ENCODE measurements at places on chromosomes 3 and 15.
A peak's percentile ranks its signal among the peaks of the same experiment; 100 is the strongest.

DNA sequence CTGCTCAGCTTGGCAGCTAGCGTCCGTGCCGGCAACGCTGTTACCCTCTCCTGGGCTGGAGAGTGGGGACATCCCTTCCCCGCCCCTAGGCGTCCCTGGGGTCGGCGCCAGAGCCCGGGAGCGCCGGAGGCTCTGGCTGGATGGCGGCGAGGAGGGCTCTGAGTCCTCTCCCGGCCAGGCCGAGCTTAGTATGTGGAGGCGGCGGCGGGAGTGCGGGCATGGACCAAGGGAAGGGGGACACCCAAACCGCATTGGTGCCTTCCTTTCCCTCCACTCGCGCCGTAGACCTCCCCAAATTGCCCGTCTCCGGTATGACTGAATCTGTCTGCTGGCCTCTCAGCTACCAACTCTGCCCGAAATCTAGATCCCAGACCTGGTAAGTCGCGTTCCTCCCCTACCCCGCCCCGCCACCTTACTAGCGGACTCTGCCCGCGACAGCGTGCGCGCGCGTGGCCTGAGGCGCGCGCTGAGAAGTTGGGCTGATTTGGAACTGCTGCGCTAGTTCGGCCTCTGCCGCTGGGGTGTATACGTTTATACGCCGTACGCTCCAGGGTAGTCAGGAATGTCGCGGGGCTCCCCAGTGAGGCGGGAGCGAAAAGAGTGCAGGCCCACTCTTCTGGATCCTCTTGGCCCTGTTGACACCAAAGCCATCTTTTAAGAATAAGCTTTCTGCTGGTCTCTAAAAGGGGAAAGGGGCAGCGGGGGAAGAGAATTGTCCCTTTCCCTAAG is 12.2 kb downstream of the ZIC1 start:
- DNase-seq, result no peak

DNA sequence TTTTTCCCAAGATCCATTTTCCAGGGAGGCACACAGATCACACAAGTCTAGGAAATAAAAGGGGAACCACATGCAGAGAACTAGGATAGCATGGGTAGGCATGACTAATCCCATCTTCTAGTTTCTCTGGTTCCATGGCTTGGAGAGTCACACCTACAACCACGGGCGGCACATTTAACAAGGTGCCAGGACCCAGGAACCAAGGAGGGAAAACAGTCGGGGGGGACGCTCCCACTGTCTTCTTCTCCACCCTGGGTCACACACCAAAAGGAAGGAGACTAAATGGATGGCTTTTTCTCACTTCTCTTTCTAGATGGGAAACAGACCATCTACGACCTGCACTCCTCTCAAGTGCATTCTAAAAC is 4.6 kb upstream of the SMCO1 start:
- DNase-seq, result no peak

- no peak for DNase-seq
Observed at GRCh38 chr15:74845581-74845980, 2.6 kb upstream of the ULK3 start.

DNA sequence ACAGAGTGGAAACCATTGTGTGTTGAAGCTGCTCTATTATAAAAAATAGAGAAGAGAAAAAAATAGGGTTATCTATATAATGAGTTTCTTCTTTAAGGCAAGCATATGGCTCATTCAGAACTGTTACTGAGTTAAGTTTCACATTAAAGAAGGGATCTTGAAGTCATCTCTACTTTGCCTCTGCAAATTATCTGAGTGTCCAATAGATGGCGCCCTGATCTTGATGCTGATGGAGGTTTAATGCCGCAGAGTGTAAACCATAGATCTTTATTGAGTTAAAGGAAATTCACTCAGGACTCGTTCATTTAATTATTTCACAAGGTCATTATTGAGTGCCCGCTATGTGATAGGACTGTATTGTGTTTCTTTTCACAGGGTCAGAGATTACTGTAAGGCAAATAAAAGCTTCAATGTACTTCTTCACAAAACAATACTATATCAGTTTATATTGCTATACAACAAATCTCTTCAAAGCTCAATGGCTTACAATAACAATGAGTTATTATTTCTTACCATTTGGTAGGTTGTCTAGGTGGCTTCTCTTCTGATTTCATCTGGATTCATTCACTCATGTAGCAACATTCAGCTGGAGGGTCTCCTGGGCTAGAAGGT is 171.4 kb downstream of the NSUN3 start:
- DNase-seq, result peak; percentile 29

GRCh38 chr15:74176262-74177214 is 3.0 kb downstream of the ISLR start:
- no peak for DNase-seq

DNA sequence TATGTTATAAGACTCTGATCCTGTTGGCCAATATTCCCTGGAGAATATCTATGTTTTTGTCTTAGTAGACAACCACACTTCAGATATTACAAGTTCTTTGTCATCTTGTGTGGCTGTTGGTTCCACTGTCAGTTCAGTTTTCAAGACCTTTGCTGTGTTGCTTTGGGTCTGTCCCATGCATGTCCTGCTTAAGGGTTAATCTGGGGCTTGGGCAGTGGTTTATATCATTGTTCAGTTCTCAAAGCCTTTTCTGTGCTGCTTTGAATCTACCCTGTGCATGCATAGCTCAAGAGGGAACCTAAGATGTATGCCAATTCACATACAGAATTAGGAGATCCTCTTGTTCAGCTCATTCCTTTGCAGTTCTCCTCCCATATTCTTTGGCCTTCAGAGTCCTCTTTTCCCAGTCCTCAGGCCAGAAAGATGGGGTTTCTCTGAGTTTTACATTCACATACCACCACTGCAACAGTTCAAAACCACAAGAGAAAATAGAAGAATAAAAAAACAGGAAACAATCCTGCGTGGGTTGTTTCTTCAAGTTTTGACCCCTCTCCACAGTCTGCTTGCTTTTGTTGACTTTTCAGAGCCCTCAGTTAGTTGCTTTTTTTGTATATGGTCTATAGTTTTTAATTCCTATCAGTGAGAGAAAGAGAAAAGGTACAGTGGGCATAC is 21.6 kb downstream of the BUB1B start:
- DNase-seq, result no peak

- no peak for DNase-seq
Observed at GRCh38 chr3:108067768-108068167, 23.1 kb downstream of the CD47 start.

DNA sequence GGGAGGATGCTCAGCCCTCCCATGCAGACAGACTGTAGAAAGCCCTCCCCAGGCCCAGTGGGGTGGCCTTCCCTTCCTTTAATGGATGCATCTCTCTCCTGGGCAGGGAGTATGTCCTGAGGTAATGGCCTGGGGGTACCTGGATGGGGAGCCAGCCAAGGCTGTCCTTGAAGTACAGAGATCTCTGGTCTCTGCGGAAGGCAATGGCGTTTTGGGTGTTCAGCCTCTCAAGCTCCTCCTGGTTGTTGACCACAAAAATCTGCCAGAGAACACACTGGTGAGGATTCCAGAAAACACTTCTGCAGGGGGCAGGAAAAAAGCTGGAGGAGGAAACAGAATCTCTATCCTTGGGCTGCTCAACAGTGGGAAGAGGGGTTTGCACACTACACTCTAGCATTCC is 28.9 kb downstream of the EAF1 start:
- no peak for DNase-seq

GRCh38 chr15:40372981-40373380 is 9.5 kb upstream of the KNSTRN start:
- DNase-seq, result no peak

GRCh38 chr15:77030048-77030927 is 35.4 kb downstream of the PSTPIP1 start:
- DNase-seq, result no peak

DNA sequence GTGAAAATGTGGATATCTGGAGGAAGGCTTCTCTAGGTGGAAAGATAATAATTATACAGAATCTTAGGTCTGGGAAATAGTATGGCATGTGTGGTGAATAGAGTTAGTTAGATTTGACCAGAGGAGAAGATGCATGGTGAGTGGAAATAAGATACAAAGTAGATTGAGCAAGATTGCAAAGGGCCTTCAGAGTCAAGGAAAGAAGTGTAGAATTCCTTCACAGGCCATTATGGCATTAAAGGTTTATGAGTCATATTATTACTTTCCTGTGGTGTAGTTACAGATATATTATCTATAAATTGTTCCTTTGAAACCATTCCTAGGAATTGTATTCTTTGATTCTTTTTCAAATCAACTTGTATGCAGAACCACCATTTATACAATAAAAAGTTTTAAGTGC is 660.3 kb downstream of the SI start:
- no peak for DNase-seq

DNA sequence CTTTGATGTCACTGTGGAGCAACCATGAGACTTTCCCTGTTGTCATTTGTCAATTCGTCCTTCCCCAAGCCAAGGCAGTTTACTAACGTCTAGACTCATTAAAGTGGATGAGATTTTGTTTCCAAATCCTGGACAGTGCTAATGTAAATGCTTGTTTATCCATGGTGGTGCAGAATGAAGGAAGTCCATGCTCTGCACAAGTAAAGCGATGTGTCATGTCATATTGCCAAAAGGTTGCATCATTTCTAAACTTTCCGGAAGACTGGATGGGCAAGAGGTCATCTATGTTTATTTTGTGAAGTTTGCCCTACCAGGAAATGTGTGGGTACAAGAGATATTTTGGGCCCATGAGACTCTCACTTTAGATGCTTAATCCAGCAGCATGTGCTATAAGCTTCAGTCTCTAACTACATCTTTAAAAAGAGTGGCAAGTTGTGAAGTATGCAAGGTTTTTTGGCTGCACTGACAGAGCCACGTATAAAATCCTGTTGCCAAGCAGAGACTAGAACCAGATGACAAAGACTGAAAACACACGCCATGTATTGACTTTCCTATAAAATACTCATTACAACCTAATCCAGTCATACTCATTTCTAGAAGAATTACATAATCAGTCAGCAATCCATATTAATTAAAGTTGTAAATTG is 72.1 kb upstream of the FNDC3B start:
- DNase-seq, result peak; percentile 42

GRCh38 chr3:36944012-36944640 is 728 bp downstream of the TRANK1 start:
- DNase-seq, result no peak

DNA sequence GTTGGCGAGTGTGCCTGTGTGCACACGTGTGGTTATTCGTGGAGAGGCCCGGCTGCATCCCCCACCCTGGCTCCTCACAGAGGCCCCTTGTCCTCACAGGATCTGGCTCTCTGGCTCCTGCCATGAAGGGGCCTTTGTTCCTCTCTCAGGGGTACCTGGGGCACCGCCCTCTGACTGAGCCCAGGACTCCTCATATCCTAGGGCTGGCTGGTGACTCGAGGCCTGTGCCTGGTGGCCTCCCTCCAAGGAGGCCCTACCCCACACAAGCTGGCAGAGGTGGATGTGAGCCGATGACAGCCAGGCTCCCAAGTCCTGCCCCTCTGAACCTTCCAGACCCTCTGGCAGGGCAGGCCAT is 10.0 kb downstream of the PRKCD start:
- DNase-seq, result no peak

GRCh38 chr15:77416954-77417353 is 3.0 kb downstream of the PEAK1 start:
- DNase-seq, result no peak
